ENCODE measurements at places on chromosomes 16 and 17.

GRCh38 chr16:15427648-15428239, 6.6 kb upstream of the BMERB1 start:
- peak; percentile 51 for DNase-seq

DNA sequence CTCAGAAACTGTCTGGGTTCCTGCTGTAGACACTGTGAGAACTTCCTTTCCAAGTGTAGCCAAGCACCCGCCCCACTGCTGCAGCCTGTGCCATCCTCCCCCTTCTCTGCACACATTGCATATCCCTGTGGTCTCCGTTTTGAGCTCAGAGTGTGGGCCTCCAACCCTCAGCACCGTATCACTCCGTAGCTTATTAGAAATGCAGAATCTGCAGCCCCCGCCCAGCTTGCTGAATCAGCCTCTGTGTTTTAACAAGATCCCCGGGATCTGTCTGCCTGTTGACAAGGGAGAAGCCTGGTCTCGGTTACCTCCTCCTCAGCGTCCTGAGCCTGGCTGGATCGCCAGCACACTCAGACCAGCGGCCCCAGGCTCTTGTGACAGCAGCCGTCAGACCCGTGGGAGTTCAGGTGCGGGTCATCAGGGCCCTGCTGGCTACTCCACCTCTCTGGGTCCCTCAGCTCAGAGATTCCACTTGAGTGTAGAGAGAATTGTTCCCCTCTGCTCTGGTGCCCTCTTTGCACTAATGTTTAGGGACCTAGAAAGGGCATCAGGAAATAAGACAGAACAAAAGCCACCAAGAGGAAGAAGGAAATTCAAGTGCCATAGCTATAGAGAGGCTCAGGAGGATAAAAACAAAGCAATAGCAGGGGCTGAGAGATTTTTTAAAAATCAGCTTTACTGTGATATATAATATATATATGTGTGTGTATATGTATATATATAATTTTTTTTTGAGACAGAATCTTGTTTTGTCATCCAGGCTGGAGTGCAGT, 92.3 kb downstream of the PITPNC1 start:
- peak; percentile 28 for DNase-seq

GRCh38 chr17:83123896-83124801, 44.7 kb downstream of the METRNL start:
- DNase-seq: no peak

DNA sequence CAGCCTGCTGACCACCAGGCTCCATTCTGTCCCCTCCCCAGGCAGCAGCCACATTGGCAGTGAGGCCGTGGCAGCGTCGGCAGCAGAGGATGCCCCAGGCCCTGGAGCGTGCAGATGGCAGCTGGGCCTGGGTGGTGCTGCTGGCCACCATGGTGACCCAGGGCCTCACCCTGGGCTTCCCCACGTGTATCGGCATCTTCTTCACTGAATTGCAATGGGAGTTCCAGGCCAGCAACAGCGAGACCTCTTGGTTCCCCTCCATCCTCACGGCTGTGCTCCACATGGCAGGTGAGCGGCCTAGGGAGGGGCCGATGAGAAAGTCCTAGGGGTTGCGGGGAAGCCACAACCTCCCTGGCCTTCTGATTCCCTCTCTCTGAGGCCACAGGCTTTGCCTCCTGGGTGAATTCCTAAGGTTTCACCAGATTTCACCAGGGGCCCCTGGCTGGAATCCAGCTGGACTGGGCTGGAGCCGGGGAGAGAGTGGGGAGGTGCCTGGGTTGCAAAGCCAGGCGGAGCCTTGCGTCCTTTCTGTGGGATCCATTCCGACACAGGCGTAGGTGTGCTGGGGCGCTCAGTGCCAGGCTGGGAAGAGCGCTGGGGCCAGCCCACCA, 5.9 kb downstream of the SLC16A5 start:
- DNase-seq: no peak

DNA sequence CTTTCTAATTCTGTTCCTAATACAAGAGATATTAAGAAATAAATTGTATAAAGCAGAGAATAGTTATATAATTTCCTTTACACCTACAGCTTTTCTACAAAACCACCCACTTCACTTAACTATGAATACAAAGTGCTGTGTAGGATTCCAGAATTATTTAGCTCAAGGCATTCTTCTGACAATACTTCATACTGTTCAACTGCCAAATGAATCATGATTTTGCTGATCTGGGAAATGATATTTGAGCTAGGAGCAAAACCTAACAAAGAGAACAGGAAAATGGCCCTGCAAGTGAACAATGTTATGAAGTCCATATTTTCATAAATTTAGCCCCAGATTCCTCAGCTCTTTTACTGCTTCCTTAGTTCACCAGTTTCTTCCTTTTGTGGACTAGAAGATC, 12.9 kb downstream of the BBS2 start:
- DNase-seq: no peak

DNA sequence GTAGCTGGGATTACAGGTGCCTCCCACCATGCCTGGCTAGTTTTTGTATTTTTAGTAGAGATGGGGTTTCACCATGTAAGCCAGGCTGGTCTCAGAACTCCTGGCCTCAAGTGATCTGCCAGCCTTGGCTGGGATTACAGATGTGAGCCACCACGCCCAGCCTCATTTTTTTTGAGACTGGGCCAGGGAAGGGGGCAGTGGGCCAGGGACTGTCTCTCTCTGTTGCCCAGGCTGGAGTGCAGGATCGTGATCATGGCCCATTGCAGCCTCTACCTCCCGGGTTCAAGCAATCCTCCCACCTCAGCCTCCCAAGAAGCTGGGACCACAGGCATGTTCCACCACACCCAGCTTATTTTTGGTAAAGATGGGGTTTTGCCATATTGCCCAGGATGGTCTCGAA, 16.0 kb downstream of the RSL1D1 start:
- DNase-seq: no peak

DNA sequence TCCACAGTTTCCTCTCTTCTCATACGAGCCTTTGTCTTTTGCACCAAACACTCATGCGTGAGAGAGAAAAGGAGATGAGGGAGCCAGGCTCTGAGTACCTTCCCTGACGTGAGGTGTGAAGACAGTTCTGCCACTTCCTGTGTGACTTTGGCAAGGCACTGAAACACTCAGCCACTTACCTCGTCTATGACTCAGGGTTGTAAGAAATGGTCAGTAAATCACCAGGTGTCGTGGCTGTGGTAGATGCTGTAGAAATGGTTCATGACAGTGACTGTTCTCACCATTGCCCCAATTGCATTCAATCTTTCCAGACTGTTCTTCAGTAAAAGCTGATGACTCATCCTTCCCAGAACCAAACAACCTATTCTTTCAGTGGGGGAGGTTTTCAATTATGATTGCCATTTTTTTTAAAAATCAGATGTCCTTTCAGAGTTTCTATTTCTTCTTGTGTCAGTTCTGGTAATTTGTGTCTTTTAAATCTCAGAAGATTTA, 49.2 kb upstream of the CBFA2T3 start:
- no peak for DNase-seq

DNA sequence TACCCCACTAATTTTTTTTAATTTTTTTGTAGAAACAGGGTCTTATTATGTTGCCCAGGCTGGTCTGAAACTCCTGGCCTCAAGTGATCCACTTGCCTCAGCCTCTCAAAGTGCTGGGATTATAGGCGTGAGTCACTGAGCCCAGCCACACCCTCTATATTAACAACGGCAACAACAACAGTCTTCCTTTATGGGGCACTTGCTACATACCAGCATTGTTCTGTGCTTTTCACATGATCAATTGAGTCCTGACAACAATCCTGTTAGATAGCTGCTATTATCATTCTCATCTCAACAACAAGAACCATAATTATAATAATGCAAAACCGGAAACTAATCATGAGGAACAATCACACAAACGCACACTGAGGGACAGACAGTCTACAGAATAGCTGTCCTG, 12.6 kb upstream of the ARL5C start:
- no peak for DNase-seq

DNA sequence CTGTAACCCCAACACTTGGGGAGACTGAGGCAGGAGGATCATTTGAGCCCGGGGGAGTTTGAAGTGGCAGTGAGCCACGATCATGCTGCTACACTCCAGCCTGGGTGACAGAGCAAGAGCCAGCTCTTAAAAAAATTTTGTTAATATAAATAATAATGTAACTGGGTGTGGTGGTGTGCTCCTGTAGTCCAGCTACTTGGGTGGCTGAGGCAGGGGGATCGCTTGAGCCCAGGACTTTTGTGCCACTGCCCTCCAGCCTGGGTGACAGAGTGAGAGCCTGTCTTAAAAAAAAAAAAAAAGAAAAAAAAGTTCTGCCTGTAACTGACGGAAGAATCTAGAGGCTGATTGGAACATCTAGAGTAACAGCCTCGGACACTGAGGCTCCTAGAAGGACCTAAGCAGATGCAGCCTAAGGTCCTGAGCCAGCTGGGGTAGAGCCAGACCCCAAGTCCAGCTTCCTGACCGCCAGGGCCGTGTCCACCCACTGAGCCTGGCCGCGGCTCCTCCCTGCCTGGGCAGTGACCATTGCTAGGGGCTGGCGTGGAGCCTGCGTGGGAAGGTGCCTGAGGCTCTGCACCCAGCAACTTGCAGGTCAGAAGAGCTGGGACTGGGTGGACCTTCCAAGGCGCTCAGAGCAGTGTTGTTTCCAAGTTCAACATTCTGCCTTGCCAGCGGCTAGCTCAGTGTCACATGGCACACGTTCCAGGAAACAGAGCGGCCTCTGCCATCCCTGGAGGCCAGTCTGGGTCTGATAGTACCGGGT, 209.4 kb upstream of the CIBAR2 start:
- peak; percentile 86 for DNase-seq

GRCh38 chr16:88978608-88979346, 1.8 kb upstream of the CBFA2T3 start:
- no peak for DNase-seq

GRCh38 chr17:81340607-81341515, 45.8 kb upstream of the SLC38A10 start:
- DNase-seq: no peak

DNA sequence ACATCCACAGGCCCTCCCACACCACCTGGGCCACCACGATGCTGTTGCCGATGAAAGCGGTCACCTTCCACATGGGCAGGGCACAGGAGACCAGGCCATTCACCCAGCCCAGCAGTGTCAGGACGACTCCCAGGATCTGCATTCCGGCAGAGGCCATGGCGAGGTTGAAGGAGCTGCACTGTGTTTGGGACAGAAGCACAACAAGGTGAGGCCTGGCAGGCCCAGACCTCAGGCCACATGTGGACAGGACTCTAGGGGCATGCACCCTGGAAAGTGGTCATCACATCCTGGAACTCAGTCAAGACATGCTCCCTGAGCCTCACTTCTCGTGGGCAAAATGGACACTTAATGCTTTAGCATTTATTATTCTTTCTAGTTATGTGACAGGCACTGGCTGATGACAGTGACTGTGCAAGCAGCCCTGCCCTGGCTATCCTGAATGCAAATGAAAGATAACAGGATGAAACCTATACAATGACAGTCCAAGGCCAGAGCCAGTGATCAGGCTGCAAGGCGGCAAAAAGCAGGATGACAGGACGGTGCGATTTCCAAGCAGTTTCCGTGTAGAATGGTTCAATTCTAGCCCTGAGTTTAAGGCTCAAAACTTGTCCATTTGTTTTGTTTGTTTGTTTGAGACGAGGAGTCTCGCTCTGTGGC, 2.0 kb downstream of the CLDN6 start:
- DNase-seq: no peak

DNA sequence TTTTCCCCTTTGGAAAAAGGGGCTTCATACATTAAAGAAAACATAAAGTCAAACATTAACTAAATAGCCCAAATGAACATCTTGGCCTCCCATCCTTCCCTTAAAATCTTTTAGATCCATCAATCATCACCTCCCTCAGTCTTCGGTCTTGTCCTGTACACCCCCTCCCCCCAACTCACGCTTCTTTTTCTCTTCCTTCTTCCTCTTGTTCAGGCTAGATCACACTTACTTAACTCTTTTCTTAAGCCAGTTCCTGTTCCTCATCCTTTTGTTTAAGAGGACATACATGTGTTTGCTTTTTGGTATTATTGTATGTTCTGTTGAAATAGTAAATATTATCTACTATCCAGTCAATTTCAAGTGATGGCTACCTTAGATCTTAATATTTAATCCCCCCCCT, 5.5 kb downstream of the MFSD6L start:
- DNase-seq: no peak

GRCh38 chr17:32536736-32537643, 50.2 kb downstream of the CDK5R1 start:
- no peak for DNase-seq

- DNase-seq: no peak
Observed at GRCh38 chr16:74837056-74837455, 62.4 kb upstream of the FA2H start.
